ENCODE measurements at places on chromosomes 11 and 22.
A peak's percentile ranks its signal among the peaks of the same experiment; 100 is the strongest.

DNA sequence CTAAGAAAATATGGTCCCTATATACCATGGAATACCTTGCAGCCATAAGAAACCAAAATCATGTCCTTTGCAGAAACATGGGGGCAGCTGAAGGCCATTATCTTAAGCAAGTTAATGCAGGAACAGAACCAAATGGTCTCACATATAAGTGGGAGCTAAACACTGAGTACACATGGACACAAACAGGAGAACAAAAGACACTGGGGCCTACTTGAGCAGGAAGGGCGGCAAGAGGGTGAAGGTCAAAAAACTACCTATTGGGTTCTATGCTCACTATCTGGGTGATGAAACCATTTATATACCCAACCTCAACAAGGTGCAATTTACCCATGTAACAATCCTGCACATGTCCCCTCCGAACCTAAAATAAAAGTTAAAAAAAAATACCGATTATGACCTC, 22.5 kb downstream of the GAS2 start:
- DNase-seq = no peak

DNA sequence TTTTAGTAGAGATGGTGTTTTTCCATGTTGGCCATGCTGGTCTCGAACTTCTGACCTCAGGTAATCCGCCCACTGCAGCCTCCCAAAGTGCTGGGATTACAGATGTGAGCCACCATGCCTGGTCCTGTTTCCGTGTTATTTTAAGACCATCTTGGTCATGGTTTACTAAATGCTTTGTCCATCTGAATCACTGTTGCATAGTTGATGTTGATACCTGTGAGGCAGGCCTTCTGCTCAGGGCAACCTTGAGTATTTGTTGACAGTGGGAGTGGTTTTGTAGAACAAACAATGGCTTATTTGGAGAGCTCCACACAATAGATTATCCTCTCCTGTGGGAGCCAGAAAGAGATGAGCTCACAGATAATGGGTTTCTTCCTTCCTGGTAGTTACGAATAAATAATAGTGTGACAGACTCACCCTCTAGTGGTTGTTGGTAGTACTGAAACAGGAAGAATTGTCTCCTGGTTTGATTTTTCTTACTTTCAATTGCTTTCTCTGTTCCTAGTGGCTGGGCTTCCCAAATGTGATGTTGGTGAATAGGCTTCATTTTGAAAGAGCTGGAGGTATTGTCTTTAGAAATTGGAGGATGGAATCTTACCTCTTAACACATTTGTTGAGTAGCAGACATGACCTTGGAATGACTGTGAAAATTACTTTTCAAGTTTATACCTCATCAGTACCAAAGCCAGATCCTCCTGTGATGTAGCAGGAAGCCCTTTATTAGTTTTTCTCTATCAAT, 39.0 kb downstream of the CTNND1 start:
- DNase-seq = no peak

GRCh38 chr22:19971276-19972124, 29.9 kb upstream of the TXNRD2 start:
- no peak for DNase-seq

GRCh38 chr22:31090217-31091085, 9.3 kb downstream of the SMTN start:
- no peak for DNase-seq

DNA sequence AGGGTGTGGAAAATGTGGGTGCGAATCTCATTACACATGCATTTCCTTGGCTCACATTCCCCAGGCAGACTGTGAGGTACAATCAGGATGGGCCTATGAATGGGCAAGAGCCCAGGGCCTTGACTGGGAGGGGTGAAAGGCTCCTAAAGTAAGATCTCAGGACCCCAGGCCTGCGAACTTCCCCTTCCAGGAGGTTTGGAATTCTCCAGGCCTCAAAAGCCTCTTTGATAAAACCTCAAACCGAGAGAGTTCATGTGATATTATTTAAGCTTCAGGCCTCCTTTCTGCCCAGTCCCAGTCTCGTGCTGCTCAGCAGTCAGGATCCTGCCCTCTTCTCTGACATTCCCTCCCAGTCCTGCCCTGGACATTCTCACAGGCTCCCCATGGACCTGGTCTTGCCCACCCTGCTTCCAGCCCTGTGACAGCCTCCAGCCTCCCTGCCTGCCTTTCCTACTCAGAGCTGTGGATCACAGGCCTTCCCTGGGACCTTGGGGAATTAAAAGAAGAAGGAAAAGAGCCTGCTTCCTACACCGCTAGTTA, 37.3 kb upstream of the TEAD1 start:
- no peak for DNase-seq

DNA sequence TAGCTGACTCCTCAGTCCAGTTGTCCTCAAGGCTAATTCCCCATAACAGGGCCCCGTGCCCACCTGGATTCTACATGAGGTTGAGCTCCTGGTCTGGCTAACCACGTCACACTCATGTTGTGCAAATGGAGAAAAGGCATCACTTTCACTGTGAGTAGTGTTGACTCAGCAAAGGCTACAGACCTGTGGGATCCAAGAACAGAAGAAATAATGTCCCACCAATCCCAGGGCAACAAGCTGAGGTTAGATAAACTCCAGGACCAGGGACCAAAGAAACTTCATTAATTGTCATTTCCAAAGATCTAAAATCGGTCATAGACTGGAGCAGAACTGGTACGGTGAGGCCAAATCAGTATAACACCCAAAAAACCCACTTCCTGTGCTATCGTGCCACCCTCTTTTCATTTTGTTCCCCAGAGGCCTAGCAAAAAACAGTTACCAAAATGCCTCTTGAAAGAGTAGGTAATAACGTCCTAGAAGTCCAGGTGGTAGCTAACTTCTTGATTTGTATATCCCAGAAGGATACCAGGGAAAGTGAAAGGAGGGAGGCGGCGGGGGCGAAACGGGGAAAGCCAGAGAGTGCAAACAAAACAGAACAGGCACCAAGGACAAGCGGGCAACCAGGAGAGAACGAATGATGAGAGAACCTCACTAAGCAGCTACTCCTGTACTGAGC, 1.4 kb downstream of the PCSK7 start:
- DNase-seq = peak; percentile 64

DNA sequence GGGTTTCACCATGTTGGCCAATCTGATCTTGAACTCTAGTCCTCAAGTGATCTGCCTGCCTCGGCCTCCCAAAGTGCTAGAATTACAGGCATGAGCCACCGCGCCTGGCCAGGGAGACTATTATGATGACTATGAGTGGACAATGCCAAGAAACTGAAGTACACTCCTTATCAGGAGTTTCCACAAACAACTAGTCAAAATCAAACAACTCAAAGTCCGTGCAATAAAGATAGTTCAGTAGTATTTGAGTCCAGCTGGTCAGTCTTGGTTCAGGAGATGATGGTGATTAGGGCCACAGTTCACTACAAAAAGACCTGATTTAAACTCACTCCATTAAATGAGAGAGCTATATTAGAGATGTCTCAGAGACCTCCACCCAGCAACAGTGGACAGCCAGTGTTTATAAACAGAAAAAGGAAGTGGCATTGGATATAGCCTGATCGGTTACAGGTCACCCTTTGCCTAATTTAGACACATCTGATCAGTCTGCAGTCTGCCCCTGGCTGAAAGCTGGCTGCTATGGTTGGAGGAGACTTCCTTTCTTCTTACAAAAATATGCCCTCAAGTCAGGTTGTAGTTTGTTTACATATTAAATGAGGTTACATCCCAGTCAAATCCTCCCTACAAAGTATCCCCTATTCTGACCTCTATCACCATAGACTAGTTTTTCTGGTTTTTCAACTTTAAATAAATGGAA, 17.0 kb downstream of the CD3E start:
- DNase-seq = no peak

GRCh38 chr11:46161201-46161600, 39.9 kb upstream of the PHF21A start:
- DNase-seq = no peak

DNA sequence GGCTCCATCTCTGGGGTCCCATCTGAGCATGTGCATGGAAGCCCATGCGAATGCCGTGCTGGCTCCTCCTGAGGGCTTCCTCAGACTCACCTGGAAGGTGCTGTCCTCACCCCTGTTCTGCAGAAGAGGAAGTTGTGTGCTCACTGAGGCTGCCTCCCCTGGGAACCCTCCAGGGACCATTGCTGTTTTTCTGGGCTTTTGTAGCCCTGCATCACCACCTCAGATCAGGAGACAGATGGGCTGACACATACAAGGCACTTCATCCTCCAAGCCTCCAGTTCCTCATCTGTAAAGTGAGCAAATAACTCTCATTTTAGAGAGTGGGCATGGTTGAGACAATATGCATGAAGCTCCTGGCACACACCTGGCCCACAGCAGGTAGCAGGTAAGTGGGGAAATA, 12.1 kb upstream of the LRRC32 start:
- DNase-seq = no peak

DNA sequence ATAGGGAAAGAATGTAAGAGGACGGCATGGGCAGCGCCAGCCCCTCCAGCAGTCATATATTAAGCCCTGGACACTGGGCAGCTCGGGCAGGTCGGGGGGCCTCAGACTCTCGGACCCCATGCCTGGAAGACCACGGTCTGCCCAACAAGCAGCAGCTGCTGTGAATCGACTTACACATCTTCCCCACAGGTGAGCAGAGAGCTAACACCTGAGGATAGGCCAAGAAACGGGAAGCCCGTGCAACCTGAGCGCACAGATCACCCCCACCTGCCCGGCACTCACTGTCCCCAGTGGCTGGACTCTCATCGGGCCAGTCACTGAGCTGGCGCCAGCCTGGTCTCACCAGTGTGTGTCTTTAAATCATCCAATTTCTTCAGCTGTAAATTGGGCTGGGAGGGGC, 4.7 kb upstream of the TCF20 start:
- no peak for DNase-seq

- DNase-seq = no peak
These were observed 12.3 kb upstream of the MPEG1 start for GRCh38 chr11:59225017-59225416.

DNA sequence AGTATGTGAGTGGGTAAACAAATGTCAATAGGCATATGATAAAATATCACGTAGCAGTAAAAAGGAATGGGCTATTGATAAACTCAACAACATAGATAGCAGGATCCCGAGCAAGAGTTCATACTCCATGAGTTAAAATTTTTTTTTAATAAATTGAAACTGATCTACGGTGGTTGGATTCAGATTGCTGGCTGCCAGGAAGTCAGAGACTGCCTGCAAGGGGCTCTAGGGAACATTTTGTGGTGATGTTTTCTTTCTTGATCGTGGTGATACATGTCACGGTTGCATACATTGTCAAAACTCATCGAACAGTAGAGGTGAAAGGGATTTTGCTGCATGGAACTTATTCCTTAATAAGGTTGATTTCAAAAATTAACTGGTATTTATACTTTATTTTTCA, 62.6 kb upstream of the WNT7B start:
- no peak for DNase-seq

GRCh38 chr22:39136317-39136716, 16.2 kb downstream of the CBX7 start:
- no peak for DNase-seq

DNA sequence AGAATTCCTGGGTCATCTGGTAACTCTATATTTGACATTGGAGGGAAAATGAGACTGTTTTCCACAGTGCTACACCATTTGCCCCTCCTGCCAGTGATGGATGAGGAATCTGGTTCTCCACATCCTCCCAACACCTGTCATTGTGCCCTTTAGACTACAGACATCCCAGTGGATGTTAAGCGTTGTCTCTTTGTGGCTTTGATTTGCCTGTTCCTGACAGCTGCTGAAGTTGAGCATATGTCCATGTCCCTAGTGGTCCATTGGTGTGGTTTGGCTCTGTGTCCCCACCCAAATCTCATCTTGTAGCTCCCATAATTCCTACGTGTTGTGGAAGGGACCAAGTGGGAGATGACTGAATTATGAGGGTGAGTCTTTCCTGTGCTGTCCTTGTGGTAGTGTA, 88.5 kb downstream of the BRD1 start:
- DNase-seq = no peak

DNA sequence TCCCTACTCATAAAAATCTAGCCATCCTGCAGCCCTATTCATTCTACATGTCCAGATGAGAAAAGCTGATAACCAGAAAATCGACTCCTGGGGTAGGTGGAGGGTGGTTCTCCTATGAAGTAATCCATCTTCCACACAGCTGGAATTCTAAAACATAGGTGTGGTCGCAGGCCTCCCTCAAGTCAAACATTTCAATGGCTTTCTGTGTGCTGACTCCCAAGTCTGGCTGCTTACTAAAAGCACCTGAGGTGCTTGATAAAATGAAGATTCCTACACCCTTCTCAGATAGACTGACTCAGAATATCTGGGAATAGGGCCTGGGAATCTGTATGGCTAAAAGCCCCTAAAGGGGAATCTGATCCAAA, 26.1 kb downstream of the IRAG1 start:
- no peak for DNase-seq

DNA sequence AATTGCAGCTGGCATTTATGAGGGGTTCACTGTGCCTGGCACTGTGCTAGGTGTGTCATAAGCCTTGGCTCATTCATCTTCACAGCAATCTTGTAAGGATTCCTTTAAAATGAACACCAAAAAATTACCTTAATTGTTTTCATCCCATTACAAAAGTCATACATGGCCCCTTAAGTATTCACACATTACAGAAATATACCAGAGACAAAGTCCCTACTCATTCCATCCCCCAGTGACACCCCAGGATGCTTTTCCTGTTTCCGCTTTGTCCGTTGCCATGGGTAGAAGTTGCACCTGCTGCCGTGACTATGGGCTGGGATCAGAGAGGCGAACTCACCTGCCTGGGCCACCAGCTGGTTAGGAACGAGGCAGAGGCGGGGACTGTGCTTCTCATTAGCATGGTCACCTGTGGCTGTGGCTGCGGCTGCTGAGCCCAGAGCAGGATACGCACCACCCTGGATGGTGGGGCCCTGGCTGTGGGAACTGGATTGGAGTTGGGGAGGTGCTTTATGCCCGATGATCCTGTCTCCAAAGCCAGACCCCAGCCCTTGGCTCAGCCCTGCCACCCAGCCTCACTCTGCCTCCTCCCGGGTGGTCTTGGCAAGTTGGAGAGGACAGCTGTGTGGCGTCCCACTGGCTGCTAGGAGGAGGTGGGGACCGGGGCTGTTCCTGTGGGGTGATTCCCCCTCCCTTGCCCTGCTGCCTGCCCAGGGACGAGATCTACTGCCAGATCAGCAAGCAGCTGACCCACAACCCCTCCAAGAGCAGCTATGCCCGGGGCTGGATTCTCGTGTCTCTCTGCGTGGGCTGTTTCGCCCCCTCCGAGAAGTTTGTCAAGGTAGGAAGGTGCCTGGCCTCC, 60.8 kb downstream of the MYO7A start:
- no peak for DNase-seq

DNA sequence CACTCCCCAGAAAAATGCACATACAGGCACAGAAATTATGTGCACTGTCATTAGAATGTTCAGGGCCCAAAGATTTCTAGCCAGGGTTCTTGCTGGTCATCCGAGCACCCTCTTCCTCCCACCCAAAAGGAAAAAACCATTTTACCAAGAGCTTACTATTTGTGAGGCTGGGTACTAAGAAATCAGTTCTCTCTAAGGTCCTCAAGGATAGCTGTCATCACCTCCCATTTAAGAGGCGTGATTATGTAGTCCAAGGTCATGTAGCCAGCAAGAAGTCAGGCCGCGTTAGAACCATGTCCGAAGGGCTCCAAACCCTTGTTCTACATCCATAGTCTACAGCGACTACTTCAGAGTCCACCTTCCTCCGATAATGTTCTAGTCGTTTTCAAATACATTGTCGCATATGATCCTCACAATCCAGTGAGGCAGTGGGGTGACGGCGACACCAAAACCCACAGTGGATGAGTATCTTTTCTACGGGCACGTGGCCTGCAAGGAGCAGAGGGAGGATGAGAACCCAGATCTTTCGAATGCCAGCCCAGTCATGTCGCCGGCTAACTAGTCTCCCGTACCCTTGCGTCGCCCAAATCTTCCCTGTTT, 634 bp downstream of the TIMM8B start:
- DNase-seq = peak; percentile 47

- no peak for DNase-seq
These were observed 21.8 kb upstream of the CABP7 start for GRCh38 chr22:29697853-29698598.

Measured in activated naive CD8-positive, alpha-beta T cell treated with anti-CD3 and anti-CD28 coated beads for 36 hours (primary cell).